ENCODE measurements at places on chromosomes 4 and X.

DNA sequence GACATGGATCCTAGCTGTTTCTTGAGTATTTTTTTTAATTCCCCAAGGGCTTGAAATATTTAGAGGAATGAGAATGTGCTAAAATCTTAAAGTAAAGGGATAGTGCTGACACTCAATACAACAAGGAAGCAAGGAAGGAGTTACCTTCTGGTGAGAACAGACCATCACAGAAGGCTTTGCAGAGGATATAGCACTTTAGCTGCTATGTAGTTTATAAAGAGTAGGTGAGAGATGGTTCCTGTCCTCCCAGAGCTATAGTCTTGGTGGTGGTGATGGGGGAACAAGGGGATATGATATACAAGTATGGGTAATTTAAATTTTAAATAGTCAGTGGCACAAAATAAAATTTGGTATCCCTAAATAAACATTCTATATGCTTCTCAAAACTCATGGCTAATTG, 47.6 kb downstream of the MTHFD2L start:
- no peak for DNase-seq

DNA sequence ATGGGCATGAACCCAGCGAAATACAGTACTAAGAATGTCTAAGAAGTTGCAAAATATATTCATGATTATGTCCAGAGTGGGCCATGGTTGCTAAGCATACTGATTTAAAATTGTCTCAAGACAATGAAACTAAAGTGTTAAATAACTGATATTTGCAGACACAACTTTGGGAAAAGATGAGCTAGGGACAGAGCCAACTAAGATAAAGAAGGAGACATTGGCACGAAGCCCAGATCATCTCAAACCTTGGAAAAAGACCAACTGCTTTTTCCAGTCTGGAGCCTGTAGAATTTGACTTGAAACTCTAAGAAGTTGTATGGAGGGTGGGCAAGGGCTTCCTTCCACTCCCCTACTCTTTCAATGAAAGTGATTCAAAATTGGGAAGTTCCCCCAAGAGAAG, 108.5 kb upstream of the GLRA2 start:
- DNase-seq, result no peak

DNA sequence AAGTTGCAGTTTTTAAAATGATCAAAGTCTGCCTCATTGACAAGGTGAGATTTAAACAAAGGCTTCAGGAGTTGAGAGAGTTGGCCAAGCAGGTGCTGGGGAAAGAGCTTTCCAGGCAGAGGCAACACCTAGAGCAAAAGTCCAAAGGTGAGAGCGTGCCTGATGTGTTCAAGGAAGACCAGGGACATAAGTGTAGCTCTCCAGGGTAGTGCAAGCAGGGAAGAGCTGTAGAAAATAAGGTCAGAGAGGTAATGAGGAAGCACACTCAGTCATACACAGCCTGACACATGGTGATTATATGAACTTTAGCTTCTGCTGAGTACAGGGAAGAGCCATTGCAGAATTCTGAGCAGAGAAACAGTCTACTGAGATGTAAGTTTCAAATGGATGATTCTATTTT, 265.0 kb upstream of the NWD2 start:
- DNase-seq, result no peak

GRCh38 chr4:5959211-5959982, 58.8 kb downstream of the C4orf50 start:
- no peak for DNase-seq

DNA sequence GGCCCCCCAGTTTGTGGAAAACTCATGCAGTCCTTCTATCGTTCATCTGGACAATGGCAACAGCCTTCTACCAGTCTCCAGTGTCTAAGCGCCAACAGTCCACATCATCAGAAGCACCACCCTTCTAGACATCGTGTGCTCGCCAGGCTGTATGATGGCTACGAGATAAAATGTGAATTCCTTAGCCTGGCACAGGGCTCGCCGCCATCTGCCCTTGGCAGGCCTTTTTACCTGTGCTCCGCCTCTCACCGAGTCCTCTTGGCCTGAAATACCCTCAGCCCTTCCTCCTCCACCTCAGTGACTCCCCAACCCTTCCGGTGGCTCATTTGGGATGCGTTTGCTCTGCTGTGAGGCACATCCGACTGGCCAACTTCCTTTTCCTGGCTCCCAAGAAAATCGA, 15.9 kb upstream of the STS start:
- DNase-seq, result no peak

DNA sequence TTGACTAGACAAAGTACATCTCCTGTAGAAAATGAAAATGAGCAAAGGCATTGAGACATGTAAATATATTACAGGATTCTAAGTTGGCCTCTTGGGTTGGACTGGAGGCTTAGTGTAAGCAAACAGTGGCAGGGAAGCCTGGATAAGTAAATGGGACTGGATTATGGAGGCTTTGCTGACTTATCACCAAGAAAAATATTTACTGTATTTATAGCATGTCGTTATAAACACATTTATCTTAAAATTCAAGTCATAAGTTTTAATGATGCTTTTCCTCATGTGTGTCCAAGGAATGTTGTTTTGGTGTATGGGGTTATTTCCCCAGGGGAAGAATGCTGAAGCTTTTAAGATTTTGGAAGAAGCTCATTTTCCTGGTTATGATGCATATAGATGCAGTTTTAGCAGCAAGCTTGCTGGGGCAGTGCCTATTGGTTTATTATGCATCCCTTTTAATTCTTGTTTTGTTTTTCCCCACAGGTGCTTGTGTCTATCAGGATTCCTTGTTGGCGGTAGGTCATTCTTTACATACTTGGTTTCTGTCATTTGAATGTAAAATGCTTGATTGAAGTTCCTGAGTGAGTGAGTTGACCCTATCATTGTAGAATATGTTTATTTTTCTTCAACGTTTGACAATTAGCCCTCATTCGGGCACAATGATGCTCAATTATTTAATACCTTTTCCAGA, 8.5 kb downstream of the FRAS1 start:
- DNase-seq, result no peak

- no peak for DNase-seq
These were observed 3.4 kb downstream of the AIFM1 start for GRCh38 chrX:130162094-130162735.

DNA sequence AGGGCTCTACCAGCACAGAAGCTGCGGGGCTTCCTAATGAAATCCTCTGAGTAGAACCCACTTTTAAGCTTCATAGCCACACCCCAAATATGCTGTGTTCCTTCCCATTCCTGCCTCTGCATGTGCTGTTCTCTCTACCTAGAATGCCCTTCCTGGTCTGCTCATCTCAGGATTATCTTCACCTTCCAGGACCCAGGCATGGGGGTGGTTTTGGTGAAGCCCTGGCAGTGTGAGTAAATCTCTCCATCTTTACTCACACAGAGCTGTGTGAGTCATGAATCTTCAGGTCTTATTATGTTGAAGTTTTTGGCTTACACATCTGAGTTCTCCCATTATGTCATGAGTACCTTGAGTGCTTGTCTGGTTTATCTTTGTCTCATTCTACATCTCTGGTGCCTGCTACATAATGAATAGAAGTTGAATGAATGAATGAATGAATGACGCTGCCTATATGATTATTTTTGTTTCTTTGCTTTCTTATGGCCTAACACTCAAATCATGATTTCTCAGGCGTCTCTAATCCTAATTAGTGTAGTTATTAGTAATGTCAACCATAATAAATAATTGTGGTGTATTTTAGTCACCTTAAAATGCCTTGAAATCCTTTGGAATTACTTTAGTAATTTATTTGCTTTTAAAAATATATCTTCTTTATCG, 41.9 kb downstream of the HADH start:
- no peak for DNase-seq

GRCh38 chr4:111506706-111507105, 638.5 kb upstream of the FAM241A start:
- no peak for DNase-seq

- no peak for DNase-seq
These were observed 21.8 kb upstream of the TBC1D14 start for GRCh38 chr4:6887591-6888371.

Measured in stimulated activated CD8-positive, alpha-beta memory T cell treated with anti-CD3 and anti-CD28 coated beads, Interleukin-2, amount 100 ng/mL, for 1 hour (primary cell).